ENCODE measurements at places on chromosomes 2 and 18.

- no peak for DNase-seq
These were observed 121.0 kb upstream of the XPO1 start for GRCh38 chr2:61658841-61659780.

- DNase-seq = no peak
These were observed 300.5 kb downstream of the ALK start for GRCh38 chr2:29620890-29621289.

GRCh38 chr18:8052237-8052701, 485.2 kb downstream of the PTPRM start:
- no peak for DNase-seq

- DNase-seq = no peak
These were observed 921.0 kb upstream of the SLC39A10 start for GRCh38 chr2:194735837-194736542.

DNA sequence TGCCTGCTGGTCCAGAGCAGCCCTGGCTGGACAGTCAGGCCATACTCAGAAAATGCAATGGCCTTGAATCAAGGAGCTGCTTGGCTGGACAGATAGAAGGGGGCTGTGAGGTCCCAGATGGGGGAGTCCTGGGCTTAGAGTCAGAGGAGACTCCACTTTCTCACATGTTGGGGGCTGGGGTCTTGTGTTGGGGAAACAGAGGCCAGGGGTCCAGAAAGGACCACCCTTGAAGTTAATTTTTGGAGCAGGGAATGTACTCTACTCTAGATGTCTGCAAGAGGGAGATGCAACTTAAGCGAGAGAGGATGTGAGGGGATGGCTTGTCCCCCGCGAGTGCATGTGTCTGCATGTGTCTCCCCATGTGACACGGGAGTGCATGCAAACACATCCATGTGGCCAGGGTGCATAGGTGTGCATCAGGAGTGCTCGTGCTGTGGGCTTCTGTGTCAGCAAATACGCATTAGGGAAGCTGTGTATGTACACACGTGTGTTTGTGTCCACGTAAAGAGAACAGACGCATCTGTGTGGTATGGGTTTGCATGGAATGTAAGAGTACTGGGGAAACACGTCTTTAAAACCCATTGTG, 303.2 kb downstream of the MYCN start:
- DNase-seq = no peak

DNA sequence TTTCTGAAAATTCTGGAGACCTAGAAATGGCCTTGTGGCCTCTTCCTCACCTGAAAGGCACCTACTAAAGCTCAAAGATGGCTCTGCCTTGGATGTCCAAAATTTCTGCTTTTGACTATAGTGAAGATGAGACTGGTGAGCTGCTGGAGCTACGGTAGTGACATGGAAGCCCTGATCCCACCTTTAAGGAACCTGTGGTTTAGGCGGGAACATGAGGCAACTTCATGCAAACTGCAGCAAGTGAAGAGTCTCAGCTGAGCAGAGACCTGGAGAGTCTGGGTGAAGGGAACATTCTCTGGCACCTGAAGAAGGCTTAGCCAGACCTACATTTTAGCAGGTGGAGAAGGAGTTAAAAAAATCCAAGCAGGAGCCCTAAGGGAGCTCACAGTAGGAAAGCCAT, 40.0 kb downstream of the GORASP2 start:
- no peak for DNase-seq

DNA sequence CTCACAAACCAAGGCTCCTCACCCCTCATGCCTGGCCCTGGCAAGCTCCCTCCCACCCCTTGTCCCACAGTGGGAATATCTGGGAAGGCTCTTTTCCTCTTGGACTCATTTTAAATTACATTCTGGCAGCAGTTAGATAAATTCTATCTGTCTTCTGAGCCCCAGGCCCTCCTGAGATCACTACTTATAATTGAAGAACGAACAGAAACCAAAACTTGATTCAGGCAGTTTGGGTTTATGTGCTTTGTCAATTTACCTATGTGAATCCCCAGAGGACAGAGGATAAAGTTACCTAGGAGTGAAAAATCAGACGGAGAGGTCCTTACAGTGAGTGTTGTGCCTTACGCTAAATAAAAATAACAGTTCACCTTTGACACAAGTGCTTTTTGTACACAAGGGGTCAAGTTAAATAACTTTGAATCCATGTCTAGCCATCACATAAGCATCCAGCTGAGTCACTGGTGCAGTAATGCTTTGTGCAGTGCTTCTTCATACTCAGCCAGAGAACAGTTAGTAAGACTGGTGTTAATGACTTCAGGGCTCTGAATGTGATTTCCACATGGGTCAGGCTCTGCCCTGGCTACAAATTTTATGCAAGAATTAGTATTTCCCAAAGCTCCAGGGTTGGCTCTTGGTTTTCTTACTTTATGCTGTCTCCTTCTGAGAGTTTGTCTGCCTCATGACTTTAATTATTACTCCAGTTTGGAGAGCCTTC, 329.3 kb downstream of the INSIG2 start:
- DNase-seq = no peak

DNA sequence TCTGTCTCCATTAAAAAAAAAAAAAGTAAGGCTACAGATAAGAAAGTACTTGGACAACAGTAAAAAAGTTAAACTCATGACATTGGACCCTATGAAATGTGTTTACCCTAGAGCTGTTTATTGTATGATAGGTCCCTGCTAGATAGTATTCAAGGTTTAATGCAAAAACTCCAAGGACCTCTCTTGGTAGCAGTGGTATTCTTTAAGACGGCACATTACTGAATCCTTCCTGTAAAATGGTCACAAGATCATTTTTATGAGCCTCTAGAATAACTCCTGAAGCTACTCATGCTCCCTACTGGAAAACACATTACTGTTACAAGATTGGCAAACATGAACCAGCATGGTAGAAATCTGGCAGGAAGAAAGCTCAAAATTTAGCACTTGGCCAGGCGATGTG, 38.8 kb downstream of the GALM start:
- no peak for DNase-seq

GRCh38 chr2:241142063-241142462, 7.2 kb downstream of the PASK start:
- no peak for DNase-seq

DNA sequence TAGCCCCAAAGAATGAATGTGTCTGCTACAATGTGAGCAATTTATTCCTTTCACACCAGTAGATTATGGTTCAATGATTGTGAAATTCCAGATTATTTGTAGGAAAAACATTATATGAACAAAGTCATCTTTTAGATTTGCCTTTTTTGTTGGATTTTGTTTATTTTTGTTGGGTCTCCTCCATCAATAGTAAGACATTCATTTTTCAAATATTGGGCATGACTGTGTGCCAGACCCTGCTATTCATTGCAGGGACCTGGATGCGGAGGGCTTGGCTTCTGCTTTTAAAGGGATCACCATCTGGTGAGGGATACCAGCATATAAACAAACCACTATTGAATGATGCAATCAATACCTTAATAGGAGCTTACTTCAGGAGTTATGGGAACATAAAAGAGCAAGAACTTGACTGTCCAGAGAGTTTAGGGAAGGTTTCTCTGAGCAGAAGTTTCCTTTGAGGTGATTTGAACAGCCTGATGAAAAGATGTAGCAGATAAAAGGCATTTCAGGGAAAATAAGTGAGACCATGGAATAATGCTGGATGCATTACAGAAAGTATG, 486.7 kb downstream of the EPHA4 start:
- DNase-seq = no peak

- DNase-seq = no peak
These were observed 43.7 kb downstream of the TMEM37 start for GRCh38 chr2:119475225-119475856.

GRCh38 chr18:2417861-2418610, 153.3 kb downstream of the METTL4 start:
- no peak for DNase-seq

DNA sequence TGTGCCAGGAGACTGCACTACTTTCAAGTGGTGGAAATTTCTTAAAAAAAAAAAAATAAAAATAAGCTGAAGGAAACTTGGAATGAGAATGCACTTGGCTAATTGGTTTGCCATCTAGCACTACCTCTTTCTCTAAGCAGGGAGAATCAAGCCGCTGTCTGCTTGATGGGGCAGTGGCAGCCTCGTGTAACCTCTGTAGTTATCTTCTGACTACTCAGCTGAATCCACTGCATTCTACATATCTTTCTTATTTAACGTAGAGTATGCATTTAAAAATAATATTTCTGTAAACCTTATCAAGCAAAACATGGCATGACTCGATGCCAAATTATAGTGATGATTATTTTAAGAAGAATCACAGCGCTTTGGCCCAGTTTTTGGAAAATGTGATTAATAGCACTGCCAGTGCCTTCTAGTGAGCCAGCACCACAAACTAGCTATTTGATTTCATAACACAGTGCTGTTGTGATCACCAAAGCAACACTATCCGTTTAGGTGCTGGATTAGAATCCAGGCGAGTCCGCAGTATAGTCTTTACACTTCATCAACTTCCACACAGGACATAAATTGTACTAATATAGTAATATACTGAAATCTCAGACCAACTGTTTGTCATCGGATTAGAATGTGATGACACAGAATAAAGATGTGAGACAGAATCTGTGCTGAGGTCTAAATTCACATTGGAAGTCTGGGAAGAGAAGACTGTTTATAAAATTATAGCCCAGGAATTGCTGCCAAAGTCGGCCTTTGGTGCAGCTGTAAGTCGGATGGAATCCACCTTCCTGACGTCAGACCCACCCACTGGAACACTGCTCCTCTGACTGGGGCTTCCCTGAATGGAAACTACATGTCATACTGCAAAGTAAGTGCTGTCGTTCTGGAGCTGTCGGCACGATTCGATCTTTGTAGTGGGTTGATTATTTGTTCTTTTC, 136.5 kb upstream of the ETAA1 start:
- no peak for DNase-seq

DNA sequence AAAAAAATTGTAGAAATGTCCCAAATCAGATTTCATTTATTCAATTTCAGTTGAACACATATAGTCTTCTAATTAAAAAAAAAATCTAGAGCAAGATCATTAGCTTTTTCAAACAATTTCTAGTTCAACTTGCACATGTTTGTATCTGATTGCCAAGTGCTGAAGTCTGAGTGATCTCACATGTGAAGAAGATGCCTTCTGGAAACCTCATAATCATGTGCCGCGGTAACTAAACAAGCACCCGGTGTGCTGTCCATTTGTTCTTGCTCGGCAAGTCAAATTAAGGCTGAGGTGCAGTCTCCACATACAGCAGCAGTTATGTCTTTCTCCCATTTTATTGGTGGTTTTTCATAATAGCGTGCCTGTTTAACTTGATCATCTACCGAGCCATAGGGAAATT, 18.7 kb downstream of the CABLES1 start:
- no peak for DNase-seq

DNA sequence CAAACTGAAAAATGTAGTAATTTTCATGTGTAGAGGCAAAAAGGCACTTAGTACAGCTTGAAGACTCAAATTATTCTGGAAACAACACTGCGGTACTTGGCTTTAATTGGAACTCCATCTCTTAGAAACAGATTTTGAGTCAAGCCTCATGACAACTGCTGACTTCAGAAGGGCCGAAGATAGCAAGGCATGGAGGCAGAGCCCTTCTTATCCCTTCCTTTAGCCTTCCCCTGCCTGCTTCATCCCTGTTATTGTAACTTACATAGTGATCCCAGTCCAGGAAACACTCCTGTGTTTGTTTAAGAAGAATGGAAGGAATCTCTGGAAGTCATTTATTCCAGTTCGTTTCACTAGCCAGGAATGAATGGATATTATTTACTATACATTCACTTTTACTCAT, 110.9 kb upstream of the FAM98A start:
- no peak for DNase-seq

DNA sequence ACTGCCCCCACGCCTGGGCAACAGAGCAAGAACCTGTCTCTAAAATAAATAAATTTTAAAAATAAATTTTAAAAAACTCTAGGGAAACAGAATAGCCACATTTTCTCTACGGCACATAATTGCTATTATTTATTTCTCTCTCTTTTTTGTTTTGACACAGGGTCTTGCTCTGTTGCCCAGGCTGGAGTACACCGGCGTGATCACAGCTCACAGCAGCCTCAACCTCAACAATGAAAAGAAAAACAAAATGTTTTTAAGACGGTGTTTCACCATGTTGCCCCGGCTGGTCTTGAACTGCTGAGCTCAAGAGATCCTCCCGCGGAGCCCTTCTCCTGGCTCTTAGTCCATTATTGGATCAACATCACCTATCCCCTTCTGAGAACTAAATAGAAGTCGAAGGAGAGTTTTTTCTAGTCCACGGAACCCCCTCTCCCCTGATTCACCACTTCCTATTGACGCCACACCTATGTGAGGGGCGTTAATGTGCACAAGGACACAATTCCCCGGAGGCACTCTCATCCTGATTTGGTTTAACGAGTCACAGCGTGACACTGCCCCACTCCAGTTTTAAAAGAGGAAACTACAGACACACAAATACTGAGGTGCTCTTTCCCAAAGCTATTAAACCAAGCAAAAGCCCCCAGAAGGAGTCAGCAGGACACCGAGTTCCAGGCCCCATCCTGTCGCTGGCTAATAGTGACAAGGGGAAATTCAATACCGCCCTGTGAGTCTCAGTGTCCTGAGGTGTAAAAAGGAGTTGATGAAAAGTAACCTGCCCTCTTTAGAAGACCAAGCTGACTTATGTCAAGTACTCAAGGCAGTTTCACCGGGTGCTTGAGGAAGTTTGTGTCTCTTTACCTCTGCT, 1.1 kb downstream of the NPC1 start:
- no peak for DNase-seq

DNA sequence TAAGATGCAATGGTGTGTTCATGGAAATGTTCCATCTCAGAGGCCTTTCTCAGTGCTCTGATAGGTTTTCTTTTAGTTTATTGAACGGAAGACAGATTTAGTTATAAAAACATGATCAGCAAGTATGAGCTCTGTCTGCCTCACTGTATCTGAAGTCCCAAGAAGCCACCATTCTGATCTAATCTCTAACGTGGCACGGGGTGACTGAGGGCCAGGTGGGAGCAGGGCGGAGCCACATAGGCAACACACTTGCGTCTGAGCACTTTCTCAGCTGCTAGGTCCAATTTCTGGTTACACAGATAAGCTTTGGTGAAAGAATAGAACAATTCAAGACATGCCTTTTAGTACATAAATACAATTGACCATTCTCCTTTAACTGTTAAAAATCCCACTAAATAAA, 60.4 kb downstream of the SNTG2 start:
- DNase-seq = no peak

GRCh38 chr2:119292226-119292625, 68.6 kb downstream of the STEAP3 start:
- DNase-seq = no peak

DNA sequence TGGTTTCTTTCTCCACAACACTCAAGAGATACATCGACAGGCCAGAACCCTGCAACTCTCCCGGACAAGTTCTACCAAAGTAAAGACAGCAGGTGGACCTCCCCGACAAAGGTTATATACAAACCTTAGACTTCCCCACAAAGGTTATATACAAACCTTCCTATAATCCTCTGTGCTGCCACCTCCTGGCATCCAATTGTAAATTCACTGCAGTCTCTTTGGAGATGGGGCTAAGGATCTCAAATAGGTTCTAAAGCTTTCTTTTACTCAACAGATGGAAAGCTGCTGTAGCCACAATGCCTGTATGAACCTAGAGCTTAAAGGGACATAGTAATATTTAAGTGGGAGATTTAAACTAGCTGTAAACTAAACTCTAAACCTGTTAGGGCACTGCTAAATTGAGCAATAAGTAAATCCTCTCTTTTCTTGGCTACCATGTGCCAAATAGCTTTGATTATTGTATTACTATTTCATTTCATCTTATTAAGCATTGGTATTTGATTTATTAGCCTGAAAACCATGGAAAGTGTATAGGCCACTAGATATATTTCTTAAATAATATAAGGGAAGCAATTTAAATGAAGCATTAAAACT, 9.8 kb upstream of the MREG start:
- DNase-seq = no peak
